ENCODE measurements at places on chromosomes 13 and 19.

DNA sequence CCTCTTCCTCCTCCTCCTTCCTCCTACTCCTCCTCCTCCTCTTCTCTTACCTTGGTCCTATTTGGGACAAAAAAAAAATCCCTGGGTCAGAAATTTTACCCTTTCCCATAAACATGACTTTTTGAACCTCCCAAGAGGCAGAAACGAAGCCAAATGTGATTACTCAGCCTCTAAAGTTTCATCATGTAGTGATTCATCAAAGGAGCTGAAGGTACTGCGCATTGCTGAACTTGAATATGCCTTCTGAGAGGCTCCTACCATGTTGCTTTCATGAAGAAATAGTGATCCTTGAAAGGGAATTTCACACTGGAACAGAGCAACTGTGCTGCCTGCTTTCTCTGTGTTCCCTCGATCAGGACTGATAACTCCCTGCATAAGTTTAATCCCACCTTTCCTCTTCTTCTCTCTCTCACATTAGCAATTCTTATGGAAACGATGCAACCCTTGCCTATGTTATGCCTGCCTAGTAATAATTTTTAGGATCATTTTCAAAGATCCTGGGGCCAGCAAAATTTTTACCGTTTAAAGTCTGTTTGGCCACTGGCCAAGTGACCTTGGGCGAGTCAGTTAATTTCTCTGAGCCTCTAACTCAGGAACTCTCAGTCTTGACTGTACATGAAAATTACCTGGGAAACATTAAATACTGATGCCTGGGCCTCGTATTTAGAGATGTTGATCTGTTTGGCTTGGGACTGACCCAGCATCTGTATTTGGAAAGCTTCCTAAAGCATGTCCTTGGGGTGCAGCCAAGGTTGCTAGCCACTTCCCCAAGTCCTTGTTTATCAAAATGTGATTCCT lies 149.5 kb downstream of the DCT start:
- peak; percentile 66 for DNase-seq

GRCh38 chr19:40578442-40578908 lies 1.8 kb downstream of the SHKBP1 start:
- no peak for DNase-seq

DNA sequence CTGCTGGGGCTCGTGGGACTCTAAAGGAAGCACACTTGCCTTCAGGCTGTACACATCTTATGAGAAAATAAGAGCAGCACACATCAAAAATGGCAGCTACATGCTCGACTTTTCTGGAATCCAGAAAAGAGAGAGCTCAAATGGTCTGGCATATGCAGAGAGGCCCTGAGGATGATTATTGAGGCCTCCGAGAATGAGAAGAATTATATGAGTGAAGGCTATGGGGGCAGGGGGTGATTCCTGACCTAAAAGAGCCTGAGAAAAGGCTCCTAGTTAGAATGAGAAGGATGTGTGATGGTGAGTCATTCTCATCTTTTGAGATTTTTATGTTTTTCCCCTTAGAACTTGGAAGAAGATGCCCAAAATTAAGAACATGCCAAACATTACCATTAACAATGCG lies 97.1 kb downstream of the HSPH1 start:
- no peak for DNase-seq

DNA sequence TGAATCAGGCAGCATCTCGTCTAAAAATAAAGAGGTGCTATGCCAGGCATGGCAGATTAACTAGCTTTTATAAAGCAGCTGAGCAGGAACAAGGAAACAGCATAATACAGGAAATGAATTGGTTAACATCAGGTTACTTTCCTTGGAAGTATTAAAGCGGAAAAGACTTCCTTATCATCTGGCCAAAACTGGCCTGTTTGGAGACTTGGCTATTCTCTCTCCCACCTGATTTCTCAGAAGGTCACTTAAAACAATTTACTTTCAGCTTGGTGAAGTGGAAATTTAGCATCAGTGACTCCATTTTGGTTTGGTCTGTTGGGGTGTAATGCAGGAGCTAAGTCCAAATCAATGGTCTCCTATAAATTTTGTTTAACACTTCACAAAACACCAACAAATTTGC lies 191.6 kb downstream of the NUFIP1 start:
- no peak for DNase-seq

DNA sequence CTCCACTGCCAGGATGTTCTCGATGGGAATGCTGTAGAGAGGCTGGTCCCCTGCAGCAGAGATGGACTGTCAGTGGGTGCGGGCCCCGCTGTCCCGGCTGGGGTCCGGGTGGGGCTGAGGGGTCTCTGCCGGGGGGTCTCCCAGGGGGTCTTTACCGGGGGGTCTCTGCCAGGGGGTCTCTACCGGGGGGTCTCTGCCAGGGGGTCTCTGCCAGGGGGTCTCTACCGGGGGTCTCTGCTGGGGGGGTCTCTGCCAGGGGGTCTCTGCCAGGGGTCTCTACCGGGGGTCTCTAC lies 25.7 kb upstream of the C13orf46 start:
- no peak for DNase-seq

DNA sequence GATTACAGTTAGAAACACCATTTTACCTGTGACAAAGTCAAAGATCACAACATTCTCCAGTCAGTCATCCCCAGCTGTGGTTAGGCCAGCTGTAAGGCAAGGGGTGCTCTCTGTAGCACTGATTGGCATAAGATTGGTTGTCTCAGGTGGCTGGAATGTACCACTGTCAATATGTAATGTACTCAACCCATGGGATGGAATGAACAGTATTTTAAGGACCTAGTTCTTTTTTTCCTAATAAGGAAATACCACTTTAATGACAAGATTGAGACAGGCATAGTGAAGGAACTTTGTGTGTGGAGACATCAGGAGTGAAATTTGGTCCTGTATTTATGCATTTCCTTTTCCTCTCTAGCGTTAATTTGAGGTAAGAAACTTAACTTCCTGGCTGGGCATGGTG lies 310.7 kb downstream of the ITGBL1 start:
- no peak for DNase-seq

DNA sequence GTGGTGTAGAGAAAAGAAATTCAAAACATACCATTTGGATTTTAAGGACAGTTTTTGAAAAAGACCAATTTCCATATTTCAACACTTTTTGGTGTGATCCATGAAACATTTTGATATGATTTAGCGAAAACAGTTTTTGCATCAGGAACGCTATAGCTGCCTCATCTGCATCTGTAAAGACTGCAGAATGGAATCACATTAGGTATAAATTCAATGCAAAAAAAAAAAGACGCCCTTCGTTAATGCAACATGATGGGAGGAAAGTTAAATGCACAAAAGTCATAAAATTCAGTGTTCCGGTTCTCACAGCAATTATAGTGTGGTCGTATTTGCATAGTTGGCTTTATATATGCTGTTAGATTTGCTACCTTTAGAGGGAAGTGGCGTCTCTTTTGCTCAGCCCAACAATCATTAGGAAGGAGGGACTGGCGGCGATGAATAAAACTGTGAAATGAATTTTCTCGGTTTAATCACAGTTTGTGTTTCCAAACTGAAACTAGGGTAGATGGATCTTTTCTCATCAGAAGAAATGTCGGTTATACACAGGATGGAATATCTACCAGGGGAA lies 215.7 kb downstream of the TEX29 start:
- DNase-seq = no peak

DNA sequence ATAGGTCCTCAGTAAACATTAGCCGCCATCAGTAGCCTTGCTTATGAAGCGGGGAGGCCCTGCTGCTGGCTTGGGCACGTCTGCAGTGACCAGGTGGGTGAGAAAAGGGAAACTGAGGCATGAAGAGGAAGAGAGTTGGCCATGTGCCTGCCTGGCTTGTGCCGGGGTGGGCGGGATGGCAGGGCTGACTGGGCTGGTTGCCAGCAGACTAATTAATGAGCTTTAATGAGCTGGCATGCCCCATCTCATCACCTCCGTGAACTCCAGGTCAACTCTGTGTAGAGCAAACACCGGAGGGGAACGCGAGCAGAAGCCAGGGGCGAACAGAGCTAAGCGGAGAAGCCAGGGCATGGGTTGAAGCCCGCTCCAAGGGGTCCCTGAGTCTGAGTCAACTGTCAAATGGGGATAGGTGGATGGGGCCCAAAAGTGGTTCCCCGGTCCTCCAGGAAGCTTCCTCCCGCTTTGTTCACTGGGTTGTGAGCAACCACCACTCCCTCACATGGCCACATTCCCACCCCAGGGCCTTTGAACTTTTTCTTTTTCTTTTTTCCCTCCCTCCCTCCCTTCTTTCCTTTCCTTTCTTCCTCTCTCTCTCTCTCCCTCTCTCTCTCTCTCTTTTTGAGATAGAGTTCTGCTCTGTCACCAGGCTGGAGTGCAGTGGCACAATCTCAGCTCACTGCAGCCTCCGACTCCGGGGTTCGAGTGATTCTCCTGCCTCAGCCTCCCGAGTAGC lies 8.7 kb downstream of the NR2F6 start:
- DNase-seq = no peak

DNA sequence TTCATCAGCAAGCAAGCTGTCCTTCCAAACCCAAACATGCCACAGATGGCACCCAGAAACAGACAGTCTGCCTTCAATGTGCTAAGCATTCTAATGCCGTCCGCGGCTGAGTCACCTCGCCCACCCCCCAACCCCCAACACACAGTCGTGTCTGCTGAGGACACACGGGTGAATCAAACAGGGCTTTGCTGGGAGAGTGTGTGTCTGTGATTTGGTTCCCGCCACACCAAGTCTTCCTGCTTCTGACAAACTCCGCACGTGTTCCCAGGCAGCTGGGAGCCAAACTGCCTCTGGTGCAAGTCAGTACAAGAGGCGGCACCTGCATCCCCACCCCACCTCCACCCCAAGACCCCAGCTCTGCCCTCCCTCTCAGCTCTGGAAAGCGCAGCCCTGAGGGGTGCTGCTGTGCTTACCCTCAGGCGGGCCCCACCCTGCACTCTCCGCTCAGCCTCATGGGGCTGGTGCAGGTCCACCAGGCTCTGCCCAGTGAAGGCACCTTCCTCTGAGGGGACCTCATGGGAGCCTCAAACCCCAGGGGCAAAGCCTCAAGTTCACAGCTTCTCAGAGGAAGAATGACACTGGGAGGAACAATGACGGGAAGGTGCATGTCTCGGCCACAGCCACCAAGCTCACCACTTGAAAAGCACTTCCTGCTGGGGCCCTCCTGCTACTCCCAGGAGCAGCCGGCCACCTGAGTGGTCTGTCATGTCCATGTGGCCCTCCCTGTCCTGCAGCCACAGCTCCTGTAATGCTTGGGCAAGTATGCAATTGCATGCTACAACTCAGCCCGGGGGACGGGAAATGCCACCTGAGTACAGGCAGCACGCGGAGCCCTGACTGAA lies 15.0 kb upstream of the SLC35E1 start:
- DNase-seq = no peak

- DNase-seq = no peak
These were observed 38.1 kb upstream of the ZNF766 start for GRCh38 chr19:52231154-52231910.

Measured in H54 (cell line).